ENCODE measurements at places on chromosomes 7 and 10.

GRCh38 chr10:67175354-67175753 is 249.5 kb downstream of the LRRTM3 start:
- no peak for ATAC-seq

- ATAC-seq: no peak
Observed at GRCh38 chr10:23432166-23432565, 6.7 kb upstream of the OTUD1 start.

DNA sequence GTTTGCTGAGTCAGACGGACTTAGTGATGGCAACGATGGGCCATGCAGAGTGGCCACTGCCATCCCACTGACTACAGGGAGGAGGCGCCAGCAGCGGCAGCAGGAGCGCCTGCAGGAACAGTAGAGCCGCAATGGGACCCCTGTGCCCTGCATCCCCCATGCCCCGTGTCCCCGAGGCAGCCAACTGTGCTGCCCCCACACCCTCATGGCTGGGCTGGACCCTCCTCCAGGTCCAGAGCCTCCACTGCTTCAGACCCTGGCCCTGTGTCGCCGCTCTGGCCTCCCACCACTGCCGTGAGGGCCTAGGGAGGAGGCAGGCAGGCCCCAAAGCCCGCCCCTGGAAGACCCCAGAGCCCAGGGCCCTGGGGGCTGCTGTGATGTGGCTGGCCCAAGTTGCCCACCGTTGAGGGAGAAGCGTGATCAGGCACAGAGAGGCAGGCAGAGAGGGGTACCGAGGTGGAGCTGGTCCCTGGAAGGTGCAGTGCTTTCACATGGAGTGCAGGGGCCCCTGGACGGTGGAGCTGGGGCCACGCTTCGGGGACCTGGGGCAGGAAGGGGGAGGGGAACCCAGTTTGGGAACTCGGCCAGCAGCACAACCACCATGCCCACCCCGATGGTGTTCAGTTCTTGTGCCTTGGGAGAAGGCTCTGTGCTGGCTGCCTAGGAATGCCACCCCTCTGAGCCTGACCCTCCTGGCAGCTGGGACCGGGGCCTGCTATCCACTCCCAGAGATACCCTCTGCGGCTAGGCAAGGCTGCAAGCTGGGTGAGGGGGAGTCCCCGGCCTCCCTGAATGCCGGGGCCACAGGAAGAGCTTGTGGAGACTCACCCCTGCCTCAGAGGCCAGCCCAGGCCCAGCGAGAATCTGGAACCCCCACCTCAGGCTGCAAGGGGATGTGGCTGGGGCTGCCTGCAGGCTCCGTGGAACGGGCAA is 32.6 kb downstream of the DKK1 start:
- no peak for ATAC-seq

- ATAC-seq: no peak
Observed at GRCh38 chr10:129725890-129726631, 238.0 kb downstream of the EBF3 start.

- no peak for ATAC-seq
Observed at GRCh38 chr7:2613931-2614600, 17.7 kb upstream of the TTYH3 start.

GRCh38 chr7:142582351-142582750 is 166.9 kb upstream of the PRSS1 start:
- ATAC-seq: no peak

All from activated T-helper 17 cell treated with anti-CD3 and anti-CD28 coated beads, Interleukin-2, amount 50 U/mL, for 72 hours (primary cell).